ENCODE measurements at places on chromosomes 12 and 14.

DNA sequence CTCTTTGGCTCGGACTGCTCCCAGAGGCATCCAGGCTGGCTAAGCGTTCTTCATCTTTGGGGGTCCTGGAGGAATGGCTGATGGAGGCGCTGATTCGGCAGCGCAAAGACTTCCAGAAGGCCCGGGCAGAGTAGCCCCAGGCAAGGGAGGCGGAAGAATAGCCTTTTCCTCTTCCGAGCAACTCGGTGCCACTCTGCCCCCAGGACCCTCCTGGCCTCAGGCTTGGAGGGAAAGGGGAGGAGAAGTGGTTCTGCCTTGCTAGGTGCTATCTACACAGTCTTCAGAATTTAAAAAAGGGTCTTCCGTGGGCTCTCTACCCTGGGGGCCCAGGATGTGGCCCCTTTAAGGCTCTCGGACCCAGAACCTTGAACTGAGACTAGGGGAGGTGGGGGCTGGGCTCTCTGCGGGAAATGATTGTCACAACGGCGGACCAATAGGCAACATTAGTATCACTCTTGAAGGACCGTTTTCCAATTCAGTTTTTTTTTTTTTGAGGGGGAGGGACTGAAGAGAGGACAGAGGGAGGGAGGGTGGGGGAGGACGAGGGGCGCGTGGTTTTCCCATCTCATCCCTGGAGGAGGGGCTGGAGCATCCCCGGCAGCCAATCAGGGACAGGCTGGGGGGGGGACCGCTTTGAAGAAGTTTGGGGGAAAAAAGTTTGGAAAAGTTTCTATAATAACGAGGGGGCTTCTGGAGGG, at the start of gene NFATC4:
Gene NFATC4, plus strand, starts transcription at position 671 of the 698 bp plus-strand sequence. CDS start 157 bp downstream, outside the sequence.
- DNase-seq, result peak; percentile 54

GRCh38 chr12:128969480-128970055, 116.3 kb downstream of the GLT1D1 start:
- no peak for DNase-seq

DNA sequence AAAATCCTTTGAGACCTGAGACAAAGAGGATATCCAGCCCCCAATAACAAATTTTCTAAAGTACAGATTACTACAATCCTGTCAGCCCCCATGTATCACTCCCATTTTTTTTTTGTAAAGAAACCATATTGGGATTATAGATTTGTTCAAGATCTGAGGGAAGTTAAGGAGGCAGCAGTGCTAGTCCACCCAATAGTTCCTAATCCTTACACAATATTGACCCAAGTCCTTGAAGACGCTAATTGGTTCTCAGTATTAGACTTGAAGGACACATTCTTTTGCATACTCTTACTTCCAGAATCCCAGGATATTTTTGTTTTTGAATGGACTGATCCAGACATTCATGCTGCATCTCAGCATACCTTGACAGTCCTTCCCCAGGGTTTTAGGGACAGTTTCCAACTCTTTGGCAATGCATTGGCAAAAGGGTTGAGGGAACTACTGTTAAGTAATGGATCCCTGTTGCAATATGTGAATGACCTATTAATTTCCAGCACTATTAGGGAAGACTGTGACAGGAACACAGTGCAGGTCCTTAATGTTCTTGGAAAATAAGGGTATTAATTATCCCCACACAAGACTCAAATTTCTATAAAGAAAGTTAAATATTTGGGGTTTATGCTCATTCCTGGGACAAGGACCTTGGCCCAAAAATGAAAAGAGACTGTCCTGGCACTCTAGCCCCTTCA, 1519.5 kb upstream of the SEL1L start:
- DNase-seq, result no peak

DNA sequence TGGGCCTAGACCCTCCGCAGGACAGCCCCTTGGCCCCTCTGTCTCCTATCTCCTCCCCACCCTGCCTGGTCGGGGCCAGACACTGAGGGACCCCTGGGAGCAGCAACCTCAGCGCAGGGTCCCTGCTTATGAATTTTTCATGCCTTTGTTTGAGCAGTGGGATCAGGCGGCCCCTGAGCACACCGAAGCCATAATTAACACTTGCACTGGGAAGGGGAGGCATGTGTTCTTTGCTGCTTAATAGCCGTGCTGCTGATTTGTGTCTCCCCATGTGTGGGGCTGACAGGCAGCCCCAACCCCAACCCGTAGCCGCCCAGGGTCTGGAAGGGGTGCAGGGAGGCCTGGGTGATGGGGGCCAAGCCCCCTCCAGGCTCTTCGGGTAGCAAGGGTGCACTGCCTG, 52.7 kb downstream of the FBRSL1 start:
- no peak for DNase-seq

- no peak for DNase-seq
Measured at GRCh38 chr14:52366796-52367315, 52.7 kb downstream of the PTGER2 start.

GRCh38 chr14:101151226-101151926, 247.9 kb upstream of the RTL1 start:
- no peak for DNase-seq

GRCh38 chr12:69720750-69721149, 17.9 kb upstream of the RAB3IP start:
- DNase-seq, result no peak

GRCh38 chr12:95546491-95546813, 4.8 kb downstream of the USP44 start:
- no peak for DNase-seq

DNA sequence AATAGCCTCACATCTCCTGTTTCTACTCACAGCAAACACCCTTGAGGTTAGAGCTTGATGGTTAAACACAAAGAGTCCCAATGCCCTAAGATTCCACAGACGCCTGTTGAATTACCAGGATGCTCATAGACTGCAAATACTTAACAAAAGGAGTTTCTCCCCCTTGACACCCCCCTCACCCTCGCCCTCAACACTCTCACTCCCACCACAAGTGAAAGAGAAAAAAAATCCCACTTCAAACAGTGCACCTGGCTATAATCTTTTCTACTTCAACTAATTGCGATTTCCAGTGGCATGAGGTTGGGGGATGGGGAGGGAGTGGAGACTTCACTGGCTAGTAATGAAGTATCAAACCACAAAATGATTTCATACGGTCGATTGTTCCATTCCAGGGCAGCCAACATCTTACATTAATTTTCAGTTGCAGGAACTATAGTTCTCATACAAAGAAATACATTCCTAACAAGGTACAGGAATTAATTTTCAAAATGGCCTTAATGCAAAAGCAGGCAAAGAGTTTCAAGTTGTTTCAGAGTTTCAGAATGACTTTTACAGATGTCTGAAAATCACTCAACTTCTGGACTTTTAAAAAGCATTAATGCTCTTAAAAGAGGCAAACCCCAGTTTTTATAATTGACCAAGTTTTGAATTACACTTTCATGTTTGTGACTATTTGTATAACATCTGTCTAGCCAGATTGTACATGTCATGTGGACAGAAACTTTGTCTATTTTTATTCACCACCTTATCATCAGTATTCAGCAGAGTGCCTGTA, 390.7 kb downstream of the C12orf75 start:
- DNase-seq, result no peak

DNA sequence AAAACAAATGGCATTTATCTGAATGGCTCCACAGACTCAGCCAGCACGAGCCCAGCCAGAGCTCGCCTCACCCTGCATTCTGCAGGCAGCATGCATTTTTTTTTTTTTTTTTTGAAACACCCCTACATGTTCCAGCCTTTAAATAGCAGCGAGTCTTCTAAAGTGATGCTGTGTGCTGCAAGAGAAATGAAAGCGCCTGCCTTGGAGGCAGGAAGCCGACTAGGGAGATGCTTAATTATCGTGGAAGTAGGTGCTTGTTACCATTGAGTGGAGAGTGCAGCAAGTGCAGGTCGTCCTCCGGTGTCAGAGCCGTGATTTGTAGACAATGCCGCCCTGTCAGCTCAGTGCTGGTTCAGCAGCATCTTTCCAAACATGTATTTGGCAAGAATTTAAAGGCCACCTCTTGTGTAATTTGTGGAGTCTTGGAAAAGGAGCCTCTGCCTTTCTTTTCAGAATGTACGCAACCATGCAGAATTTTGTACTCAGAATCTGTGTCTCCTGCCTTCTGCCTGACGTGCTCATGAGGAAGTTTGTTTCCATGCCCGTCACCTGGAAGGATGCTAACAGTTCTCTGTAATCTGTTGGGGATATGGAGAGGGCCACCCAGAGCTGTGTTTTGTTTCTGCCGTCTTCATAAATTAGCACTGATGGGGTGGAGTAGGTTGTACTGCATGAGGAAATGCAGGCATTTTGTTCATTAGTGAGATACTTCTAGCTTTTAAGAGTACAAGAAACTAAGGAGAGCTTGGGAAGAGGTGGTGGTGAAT, 345.9 kb upstream of the RGS6 start:
- peak; percentile 43 for DNase-seq

- no peak for DNase-seq
Measured at GRCh38 chr12:131452444-131452860, 258.4 kb upstream of the SFSWAP start.

DNA sequence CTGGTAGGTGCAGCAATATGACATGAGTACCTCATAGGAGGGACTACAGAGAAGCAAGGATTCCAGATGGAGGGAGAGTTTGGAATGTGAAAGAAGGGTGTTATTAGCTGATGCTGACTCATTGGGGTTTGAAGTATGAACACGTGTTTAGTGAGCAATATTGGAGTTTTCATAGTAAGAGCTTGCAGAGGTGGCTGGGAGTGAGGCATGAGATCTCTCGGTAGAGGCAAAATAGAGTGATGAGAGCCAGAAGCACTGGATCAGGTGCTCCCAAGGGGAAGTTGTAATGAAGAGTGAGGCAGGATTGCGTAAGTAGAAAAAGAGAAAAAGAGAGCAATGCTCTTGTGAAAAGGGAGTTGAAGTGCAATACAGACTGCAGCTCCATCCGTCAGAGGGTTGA, 42.1 kb downstream of the MGST1 start:
- no peak for DNase-seq

- DNase-seq, result peak; percentile 67
Measured at GRCh38 chr14:90522571-90523191, 125.9 kb downstream of the CALM1 start.
